Ovary (tissue), 10 donors: ENCODE measurements at places on chromosomes 6 and 20. TPM values are rescaled to one million over a fixed set of nuclear protein-coding genes. Genes with fewer than 3 reads are reported as not detected.

- DNase-seq = no peak
These were observed 37.4 kb upstream of the EYA2 start for GRCh38 chr20:46857061-46857831.

DNA sequence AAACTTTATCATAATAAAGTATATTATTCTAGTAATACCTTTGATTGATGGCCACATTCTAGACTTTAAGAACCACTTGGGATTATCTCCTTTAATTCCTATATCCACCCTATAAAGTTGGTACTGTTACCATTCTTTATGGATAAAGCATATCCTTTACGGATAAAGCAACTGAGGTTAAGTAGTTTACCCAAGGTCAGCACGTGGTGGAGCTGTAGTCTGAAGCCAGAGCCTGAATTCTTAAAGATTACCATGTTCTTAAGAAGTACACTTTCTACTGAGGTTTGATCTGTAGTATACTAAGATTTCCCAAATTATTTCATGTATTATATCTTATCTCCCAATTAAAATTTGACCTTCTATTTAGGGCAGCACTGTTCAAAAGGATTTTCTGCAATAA lies 3.0 kb upstream of the NCOA7 start:
- DNase-seq = no peak

GRCh38 chr6:161436106-161436876 lies 162.4 kb upstream of the AGPAT4 start:
- DNase-seq = no peak

The SLC17A3 gene
- not detected for total RNA-seq

The TPBG gene
- total RNA-seq = 5.4 TPM

The HMGN4 gene
- total RNA-seq = 78.9 TPM
